ENCODE measurements at places on chromosomes 11 and 22.

- no peak for DNase-seq
Observed at GRCh38 chr22:20466659-20467379, 28.8 kb downstream of the KLHL22 start.

- no peak for DNase-seq
Observed at GRCh38 chr11:33475993-33476392, 218.8 kb downstream of the HIPK3 start.

GRCh38 chr11:122309262-122309925 lies 193.4 kb upstream of the BLID start:
- DNase-seq = no peak

DNA sequence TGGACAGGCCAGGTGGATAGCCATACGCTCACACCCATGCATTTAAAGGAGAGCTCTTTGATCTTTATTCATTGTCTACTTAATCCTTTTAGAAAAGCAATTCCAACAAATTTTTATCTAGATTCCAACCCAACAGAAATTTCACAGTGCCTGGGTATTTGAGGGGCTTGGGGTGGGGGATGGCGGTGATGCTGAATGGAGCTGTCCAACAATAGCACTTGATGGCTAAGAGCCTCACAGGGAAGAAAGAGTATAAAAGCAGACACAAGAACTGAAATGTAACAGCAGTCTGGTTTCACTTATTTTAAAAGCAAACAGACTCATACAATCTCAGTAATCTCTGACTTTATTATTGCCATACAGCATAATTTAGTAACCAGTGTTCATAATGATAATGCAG lies 101.8 kb upstream of the SORL1-AS1 start:
- no peak for DNase-seq

DNA sequence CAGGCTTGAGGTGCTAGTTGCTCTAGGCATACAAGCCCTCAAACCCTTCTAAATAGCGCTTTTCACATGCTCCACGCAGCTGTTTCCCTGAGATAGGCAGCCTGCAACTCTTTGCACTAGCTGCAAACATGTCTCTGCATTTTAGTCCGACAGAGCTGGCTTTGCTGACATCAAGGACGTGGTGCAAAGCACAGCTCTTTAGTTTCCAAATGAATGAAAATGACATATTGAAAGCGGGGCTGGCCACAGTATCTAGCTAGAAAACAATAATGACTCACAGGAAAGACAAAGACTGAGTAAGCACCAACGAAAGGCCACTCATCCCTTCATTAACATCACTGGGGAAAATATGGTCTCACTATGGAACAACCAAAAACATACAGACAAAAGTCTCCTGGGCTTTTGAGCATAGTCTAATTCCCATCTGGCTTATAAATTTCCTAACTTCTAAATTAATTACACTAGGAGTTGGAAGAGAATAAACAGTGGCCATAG lies 15.3 kb upstream of the ZC3H12C start:
- no peak for DNase-seq

GRCh38 chr11:47163193-47163592 lies 13.5 kb downstream of the ARFGAP2 start:
- DNase-seq = no peak

GRCh38 chr22:31160328-31160978 lies 471 bp downstream of the RNF185 start:
- DNase-seq = no peak

GRCh38 chr11:122440811-122441665 lies 214.5 kb upstream of the UBASH3B start:
- no peak for DNase-seq

DNA sequence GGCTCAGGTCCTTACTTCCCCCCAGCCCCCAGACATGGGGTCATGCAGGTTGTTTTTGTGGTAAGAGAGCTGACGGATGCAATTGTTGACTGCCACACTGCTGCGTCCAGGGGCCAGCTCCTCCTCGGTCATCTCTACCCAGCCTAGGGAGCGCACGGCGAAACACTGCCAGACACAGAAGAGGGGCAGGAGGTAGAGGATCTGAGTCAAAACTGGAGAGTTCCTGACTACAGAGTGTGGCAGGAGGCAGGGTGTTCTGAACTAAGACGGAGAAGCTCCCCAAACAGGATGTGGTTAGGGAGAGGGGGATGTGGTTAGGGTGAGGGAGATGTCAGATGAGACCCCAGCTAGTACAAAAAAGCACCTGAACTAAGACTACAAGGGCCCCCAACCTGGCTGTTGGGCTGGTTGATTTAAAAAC lies 12.3 kb downstream of the SMPD1 start:
- DNase-seq = no peak

GRCh38 chr11:18191376-18191775 lies 18.7 kb downstream of the MRGPRX4 start:
- no peak for DNase-seq

DNA sequence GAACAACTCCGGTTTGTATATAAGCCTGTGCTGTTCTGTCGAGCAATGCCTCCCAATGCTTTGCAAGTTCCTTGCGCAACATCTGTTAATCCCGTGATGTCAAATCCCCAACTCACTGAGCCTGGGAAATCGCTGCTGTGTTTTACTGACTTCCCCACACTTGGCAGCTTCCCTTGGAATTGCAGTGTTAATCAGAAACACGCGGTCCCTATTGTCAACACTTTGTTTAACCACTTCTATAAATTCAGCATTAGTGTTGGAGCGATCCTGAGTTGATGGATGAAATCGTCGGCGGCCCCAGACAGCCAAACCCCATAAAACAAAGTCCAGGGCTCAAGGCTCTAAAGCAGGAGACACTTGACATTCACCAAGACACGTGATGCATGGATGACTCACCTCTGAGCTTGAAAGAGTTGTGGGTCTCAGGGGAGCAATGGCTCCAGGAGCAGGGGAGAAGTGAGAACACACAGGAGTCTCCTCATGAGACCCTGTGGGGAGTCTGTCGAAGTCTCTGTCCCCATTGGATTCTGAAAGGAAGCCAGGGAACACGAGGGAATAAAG lies 555.3 kb downstream of the MIAT start:
- DNase-seq = no peak

- no peak for DNase-seq
Observed at GRCh38 chr22:44748524-44748923, 3.9 kb upstream of the ARHGAP8 start.

DNA sequence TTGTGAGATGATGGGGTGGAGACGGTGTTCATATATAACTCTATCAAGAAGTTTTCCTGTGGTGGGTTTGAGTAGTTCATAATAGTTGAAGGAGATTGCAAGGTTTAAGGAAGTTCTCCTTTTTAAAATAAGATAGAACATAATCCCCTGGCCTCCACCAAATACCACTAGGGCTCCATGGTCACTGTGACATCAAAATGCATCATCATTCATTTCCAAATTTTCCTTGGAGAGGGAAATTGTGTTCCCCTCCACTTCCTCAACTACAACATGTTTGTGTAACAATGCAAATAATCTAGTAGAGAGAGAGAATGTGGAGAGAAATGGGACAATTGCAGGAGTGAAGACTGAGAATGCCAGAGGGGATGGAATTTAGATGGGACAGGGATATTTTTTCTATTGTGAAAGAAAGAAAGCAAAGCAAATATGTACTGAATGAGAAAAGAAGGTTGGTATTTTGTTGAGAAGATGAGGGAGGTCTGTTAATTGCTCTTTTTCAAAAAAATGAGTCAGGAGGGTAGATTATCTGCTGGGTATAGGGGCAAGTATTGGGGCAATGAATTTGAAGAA lies 33.4 kb upstream of the ZBED5 start:
- DNase-seq = no peak

GRCh38 chr11:100748153-100748552 lies 61.1 kb downstream of the ARHGAP42 start:
- no peak for DNase-seq

- DNase-seq = no peak
Observed at GRCh38 chr11:19727246-19727645, 14.6 kb downstream of the NAV2 start.

DNA sequence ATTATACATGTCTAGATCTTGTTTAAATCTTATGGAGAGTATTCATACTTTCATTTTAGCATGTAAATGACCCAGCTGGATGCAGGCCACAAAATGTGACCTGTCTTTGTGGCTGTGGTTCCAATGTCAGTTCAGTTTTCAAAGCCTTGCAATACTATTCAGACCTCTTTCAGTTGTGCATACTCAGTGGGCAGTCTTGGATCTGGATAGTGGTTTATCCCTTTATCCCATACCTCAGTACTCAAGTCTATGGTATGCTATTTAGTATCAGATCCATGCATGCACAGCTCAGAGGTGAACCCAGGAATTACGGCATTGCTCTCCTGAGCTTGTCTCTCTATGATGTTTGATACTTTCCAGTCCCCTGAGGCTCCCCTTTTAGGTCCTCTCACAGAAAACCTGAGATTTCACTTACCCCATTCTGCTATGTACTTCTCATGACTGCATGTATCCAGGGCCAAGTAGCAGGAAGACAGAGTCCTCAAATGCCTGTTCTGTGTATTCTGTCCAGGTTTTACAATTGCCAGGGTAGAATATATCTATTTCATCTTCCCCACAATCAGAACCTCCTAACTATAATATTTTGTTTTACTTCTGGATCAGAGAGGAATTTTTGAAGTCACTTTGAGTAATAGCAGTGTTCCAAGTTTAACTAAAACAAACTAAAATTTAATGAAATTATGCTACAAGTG lies 6.9 kb upstream of the P4HA3 start:
- no peak for DNase-seq
